ENCODE measurements at places on chromosomes 5 and 9.
A peak's percentile ranks its signal among the peaks of the same experiment; 100 is the strongest.

DNA sequence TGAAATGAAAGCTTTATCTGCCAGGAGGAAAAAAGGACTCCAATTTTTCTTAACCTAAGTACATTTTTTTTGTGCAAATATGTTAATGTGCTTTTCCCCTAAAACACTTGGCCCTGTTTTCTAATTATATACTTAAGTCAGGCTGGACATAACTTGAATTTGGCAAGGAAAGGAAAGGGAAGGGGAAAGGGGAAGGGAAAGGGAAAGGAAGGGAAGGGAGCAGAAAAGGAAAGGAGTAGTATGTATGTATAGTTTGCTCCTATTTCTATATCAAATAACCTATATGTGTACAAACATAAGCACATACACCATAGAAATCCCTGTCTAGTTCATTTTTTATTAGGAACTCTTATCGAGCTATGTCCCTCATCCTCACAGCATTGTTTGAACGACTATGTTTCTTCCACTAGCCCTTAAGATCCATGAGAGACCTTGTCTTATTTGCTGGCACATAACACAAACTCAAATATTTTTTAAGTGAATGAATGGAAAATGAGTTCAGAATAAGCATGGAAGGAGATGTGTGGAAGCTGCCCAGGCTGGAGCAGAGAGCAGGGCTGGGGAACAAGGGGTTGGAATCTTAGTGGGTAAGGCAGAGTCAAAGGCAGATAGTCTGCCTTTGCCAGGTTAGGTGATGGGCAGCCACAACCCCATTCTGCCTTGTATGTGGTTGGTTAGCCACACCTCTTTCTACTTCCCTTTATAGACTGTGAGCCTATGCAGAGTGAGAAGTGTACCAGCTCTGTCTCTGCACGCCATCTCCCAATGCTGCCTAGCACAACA, 70.0 kb downstream of the KLHL3 start:
- DNase-seq: no peak

GRCh38 chr5:131272724-131273123, 8.9 kb downstream of the CDC42SE2 start:
- DNase-seq: no peak

GRCh38 chr5:36630201-36631145, 24.1 kb downstream of the SLC1A3 start:
- DNase-seq: peak; percentile 53

DNA sequence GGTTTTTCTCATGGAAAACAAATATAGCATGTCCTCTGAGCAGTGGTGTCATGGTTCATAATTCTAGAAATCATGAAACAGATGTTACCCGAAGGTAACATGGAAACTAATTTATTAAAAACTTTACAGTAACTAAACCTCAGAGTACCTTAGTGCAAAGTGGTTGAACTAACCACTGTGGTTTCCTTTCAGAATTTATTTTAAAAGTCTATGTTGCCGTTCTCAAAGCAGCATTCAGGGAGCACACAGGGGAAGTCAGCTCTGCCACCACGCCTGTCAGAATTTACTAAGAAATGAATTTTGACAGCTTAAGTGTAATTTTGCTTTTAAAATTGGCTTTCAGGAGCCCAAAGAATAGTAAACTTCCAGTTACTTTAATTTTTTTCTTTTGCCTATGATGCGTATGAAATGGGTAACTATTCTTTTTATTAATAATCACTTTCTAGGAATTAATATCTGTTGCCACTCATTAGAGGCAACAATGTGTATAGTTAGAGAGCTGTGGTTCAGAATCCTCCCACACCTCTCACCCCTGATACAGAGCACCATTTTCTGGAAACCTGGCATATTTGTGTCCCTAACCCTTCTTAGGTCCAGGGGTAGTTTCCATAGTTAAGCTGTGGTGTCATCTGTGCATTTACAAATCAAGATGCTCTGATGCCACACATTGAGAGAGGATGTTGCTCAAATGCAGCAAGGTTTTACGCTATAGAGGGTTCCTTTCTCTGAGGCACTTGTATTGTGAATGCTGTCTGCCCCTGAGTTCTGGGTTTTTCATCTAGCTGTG, 202.6 kb downstream of the ZSWIM6 start:
- no peak for DNase-seq

DNA sequence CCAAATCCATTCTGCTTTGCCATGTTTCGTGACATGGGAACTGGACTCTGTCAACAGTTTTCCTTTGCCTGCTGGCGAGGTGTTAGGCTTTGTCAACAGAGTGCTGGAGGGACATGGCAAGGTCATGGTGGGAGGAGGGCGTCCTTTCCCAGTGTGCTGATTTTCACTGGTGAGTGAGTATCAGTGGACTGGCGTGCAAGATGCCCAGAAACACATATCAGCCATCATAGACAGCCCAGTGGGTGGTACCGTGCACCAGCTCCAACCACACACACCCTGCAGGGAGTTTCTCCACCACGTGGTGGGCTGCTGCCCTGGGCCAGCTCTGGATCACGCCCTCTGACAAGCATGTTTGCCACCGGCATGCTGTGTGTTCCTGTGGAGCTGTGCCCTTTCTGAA, 50.0 kb upstream of the ABL1 start:
- DNase-seq: no peak

DNA sequence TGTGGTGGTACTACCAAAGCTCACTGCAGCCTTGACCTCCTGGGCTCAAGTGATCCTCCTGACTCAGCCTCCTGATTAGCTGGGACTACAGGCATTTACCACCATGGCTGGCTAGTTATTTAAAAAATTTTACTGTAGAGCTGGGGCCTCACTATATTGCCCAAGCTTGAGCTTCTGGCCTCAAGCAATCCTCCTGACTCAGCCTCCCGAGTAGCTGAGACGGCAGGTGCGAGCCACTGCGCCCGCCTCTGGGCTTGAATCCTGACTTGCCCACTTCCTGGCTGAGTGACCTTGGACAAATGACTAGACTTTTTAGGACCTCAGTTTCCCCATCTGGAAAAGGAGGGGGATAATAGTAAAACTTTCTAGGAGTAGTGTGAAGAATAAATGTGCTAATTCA, 32.1 kb downstream of the NCS1 start:
- no peak for DNase-seq

DNA sequence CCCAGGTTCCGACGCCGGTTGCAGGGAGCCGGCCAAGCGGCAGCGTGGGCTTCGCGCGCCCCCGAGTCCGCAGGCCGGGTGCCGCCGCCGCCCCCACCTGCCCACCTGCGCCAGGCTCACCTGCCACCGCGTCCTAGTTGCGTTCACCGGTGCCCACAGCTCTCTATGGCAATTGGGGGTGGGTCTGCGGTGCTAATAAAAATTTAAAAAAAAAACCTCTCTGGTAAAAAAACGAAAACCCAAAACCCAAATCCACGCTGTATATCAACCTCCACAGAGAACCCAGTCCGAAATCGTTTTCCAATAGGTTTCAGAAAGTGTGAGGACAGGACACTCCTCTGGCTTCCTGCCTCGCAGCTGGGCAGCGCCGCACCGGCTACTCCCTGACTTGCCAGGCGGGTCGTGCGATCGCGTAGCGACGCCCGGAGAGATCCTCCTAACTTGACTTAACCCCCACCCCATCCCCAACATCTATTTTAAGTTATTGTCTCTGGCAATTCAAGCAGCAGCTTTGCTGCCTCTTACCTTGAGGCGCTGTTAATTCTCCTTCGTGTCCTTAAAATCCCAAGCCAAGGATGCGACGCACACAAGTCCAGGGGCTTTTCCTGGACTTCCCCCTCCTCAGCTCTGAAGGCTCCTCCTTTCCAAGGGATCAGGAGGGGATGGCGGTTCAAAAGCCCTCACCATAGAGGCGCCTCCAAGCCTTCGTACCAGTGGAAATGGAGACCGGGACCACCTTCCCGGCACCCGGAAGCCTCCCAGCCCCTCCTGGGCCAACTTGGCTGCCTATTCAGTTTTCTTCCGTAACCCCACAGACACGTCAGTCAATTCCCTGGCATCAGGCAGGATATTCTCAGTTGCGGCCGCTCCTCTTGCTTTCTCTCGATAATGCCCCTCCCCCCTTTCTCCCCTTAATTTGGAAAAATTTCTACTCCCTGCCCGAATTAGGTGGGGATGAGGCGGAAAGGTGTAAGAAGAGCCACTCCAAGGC, 1639.4 kb upstream of the C9orf72 start:
- DNase-seq: no peak

- peak; percentile 20 for DNase-seq
Observed at GRCh38 chr5:7902201-7902600, 33.3 kb downstream of the MTRR start.

GRCh38 chr5:68255305-68256120, 40.0 kb downstream of the PIK3R1 start:
- no peak for DNase-seq

DNA sequence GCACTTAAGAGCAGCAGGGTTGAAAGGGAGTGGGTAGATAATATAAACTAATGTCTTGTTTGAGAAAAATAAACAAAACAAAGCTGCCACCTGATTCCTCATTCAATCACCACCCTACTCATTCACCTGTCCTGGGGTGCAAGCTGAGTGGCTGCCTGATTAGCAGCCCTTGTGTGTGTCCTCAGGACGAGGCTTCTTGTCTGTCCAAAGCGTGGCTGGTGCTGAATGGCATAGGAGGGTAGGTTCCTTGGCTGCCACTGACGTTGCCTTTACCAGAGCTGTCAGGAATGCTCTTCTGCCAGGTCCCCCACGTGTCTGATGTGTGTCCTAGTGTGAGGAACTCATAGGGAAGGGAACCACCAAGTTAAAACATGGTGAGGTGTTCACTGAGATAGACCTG, 146.6 kb upstream of the SLC24A2 start:
- DNase-seq: no peak

GRCh38 chr5:108398964-108399363, 17.1 kb upstream of the FBXL17 start:
- DNase-seq: no peak

DNA sequence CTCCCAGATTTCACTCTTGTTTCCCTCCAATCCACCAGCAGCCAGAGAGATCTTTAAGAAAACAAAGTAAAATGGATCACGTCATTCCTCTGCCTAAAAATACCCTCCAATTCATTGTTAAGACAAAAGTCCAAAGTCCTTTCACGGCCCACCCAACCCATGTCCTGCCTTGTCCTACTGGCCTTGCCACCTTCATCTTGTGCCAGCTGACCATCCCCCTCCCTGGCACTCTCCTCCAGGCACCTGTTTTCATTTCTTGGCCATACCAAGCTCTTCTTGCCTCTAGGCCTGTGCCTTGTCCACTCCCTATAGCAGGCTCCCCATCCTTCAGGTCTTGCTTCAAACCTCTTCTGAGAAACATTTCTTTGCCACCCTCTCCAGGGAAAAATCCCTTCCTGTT, 307.6 kb downstream of the MSX2 start:
- DNase-seq: no peak

DNA sequence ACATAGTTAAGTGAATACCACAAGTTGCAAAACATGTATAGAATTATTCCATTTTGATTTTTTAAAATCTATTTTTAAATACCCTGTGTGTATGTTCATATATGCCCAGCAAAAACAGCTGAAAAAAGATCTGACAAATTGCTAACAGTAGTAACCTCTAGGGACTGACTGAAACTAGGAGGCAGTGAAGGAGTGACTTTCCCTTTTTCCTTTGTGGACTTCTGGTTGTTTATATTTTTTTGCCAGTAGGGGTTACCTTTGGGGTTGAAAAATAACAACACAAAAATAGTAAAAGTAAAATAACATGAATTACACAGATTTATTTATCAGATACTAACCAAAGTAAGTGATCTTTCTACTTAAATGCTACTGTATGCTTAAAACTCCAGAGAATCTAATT, 2.9 kb downstream of the MEGF9 start:
- DNase-seq: no peak

DNA sequence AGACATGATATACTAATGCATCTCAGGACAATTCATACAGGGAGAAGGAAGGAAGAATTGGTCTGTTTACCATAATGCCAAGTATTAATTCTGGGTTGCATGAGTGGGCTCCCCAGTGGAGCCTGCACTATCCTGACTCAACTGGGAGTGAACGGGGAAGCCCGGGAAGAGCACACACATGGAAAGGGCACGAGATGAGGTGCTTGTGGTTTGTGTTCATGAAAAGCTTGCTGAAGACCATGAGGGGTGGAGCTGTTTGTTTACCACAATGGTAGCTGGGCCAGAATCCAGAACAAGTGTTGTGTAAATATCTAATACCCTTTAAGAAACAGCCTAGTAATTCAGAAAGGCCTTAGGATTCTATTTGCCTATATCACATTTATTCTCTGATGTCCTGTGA, 44.6 kb downstream of the POC5 start:
- DNase-seq: no peak

GRCh38 chr9:91502913-91503672, 79.5 kb upstream of the NFIL3 start:
- no peak for DNase-seq

- DNase-seq: no peak
Observed at GRCh38 chr9:72173080-72173479, 23.8 kb downstream of the GDA start.

DNA sequence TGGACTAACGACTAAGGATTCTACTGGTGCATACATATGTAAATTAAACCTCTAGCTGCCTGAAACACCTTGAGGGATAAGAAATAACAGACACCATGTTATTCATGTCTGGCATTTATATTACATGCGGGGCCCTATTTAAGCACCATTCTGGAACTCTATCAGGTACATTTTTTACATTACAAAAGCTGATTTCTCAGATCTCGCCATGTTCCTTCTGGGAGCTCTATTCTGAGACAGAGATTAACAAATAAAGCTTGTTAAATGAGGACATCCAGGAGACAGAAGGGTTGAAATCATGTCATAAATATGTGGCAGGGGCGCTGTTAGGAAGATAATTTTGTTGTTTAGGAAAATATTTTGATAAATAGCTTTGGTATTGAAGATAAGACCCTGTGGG, 93.4 kb upstream of the SLIT3 start:
- no peak for DNase-seq

- DNase-seq: no peak
Observed at GRCh38 chr9:2872931-2873323, 29.0 kb upstream of the PUM3 start.

GRCh38 chr5:6108540-6108848, 269.9 kb downstream of the MED10 start:
- no peak for DNase-seq

DNA sequence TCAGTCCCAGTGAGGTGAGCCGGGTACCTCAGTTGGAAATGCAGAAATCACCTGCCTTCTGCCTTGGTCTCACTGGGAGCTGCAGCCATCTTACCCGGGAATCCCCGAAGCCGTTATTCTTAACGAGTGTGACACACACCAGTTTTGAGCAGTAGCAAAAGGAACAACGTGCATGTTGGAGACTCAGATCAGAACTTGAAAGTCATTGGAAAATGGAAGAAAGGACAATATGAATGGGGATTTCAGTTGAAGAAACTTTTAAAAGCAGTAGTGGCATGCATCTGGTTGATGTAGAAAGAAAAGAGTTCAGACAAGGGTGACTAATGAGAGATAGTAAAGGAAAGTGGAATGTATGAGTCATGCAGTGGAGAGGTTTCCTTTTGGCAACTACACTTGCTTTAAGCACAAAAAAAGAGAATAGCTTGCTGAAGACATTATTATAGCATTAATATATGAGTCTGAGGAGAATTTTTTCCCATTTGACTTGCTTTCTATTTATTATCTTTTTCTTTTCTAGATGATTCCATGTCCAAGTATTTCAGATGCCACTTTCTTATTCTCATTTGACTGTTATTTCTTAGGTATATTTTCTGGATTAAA, 44.4 kb upstream of the ANKDD1B start:
- DNase-seq: peak; percentile 92

GRCh38 chr9:84397822-84398221, 57.3 kb upstream of the SLC28A3 start:
- peak; percentile 79 for DNase-seq
